Spinal cord (tissue), 10 donors: ENCODE measurements at places on chromosomes 13 and 19. TPM values are rescaled to one million over a fixed set of nuclear protein-coding genes. Genes with fewer than 3 reads are reported as not detected.

Gene CD79A
- 0.22 TPM for total RNA-seq

Gene KCNC3
- 4.7 TPM for total RNA-seq

Gene ATP1A3
- 434 TPM for total RNA-seq

Gene CGB1
- total RNA-seq, result not detected

Gene ZNF682
- 10.2 TPM for total RNA-seq
